ENCODE measurements at places on chromosomes 12 and 14. TPM values are rescaled to one million over a fixed set of nuclear protein-coding genes. Genes with fewer than 3 reads are reported as not detected.

Gene C12orf56
- total RNA-seq = not detected

Gene CLEC4A
- total RNA-seq = 1.2 TPM

Gene SYT10
- total RNA-seq = not detected

Gene SAMD4A
- total RNA-seq = 4.7 TPM

Gene TEP1
- 34.3 TPM for total RNA-seq

Gene ARMH4
- 0.43 TPM for total RNA-seq

DNA sequence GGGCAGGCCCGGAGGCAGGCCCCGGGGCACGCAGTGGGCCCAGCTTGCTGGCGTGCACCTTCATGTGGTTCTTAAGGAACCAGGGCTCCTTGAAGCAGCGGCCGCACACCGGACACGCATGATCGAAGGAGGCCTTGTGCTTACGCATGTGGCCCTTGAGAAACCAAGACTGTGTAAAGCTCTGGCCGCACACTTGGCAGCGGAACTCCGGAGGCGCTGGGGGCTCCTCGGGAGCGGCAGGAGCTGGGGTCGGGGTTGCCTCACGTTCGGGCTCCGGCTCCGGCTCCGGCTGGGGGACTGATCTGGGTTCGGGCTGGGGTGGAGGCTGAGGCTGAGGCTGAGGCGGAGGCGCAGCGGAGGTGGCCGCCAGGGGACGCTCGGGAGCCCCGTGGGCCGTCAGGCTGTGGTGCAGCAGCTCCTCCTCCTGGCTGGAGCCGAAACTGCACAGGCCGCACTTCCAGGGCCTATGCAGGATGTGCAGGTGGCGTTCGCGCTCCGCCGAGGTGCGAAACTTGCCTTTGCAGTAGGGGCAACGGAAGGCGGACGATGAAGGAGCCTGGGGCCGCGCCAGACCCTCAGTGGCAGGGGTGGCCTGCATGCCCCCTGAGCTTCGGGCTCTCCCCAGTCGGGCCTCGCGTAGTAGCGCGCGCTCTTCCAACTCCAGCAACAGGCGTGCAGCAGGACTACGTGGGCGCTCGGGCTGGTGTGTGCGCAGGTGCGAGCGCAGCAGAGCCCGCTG, 6.0 kb downstream of the ZNF219 start:
- H3K27me3 ChIP-seq = no peaks in the 10 kb centered on the region
- no peak overlapping the region for H3K4me3 ChIP-seq
- peaks cover 13% of the 10 kb centered on the region for H3K4me1 ChIP-seq
- H3K27ac ChIP-seq = no peak overlapping the region

GRCh38 chr14:95409477-95410272, 90.0 kb upstream of the CLMN start:
- H3K27ac ChIP-seq = no peak overlapping the region
- DNase-seq = no peak
- H3K36me3 ChIP-seq = peaks cover 2% of the 10 kb centered on the region
- no peak overlapping the region for H3K4me3 ChIP-seq
- no peaks in the 10 kb centered on the region for H3K27me3 ChIP-seq
- H3K4me1 ChIP-seq = no peaks in the 10 kb centered on the region

DNA sequence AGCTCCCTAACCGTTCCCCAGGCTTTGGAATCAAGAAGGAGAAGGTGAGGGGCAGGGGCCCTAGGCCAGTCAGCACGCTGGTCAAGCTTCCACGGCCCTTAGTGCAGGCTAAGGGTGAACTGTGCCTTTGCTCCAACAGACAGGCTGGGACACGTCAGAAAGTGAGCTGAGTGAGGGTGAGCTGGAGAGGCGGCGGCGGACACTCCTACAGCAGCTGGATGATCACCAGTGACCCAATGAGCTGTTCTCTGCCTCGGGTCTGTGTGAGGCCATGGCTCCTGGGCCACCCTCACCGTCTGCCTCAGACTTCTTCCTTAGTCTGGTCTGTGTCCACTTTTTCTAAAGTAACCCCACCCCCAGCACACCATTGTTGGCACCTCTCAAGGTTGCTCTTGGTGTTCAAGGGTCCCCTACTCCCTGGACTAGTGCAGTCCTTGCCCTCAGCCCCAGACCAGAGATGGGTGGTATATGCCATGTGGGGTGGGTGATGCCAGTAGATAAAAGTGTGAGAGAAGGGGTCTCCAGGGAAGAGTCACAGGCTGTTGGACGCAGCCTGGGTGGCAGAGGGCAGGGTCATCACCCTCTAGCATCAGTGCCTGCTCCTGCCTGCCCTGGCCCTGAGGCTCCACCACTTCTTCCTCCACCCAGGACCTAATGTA, 20.7 kb downstream of the PRPF40B start:
- no peak for DNase-seq
- H3K4me1 ChIP-seq = peaks cover 28% of the 10 kb centered on the region
- peak overlapping the region; percentile 71 for H3K27ac ChIP-seq
- H3K27me3 ChIP-seq = no peaks in the 10 kb centered on the region
- H3K36me3 ChIP-seq = peaks cover 13% of the 10 kb centered on the region
- no peak overlapping the region for H3K4me3 ChIP-seq

GRCh38 chr14:65255583-65256461, 153.5 kb upstream of the MAX start:
- H3K4me1 ChIP-seq = peaks cover 25% of the 10 kb centered on the region
- H3K4me3 ChIP-seq = no peak overlapping the region
- no peaks in the 10 kb centered on the region for H3K27me3 ChIP-seq
- no peak overlapping the region for H3K27ac ChIP-seq

- peaks cover 2% of the 10 kb centered on the region for H3K27me3 ChIP-seq
- H3K4me1 ChIP-seq = no peaks in the 10 kb centered on the region
- H3K4me3 ChIP-seq = no peak overlapping the region
Observed at GRCh38 chr12:63070709-63071108, 80.3 kb downstream of the AVPR1A start.

GRCh38 chr14:92750994-92751400, 2.6 kb upstream of the LGMN start:
- no peaks in the 10 kb centered on the region for H3K36me3 ChIP-seq
- H3K27ac ChIP-seq = no peak overlapping the region
- H3K27me3 ChIP-seq = peaks cover 4% of the 10 kb centered on the region
- peaks cover 35% of the 10 kb centered on the region for H3K4me1 ChIP-seq
- DNase-seq = no peak

GRCh38 chr12:76530516-76530915, 29.1 kb downstream of the OSBPL8 start:
- H3K4me1 ChIP-seq = peaks cover 40% of the 10 kb centered on the region
- no peak overlapping the region for H3K4me3 ChIP-seq
- H3K27me3 ChIP-seq = no peaks in the 10 kb centered on the region
- no peak for DNase-seq

- no peaks in the 10 kb centered on the region for H3K27me3 ChIP-seq
- H3K36me3 ChIP-seq = peaks cover 62% of the 10 kb centered on the region
- DNase-seq = no peak
- H3K4me1 ChIP-seq = peaks cover 25% of the 10 kb centered on the region
- H3K27ac ChIP-seq = no peak overlapping the region
- no peak overlapping the region for H3K4me3 ChIP-seq
Observed at GRCh38 chr14:22770481-22771187, 4.1 kb downstream of the OXA1L start.

DNA sequence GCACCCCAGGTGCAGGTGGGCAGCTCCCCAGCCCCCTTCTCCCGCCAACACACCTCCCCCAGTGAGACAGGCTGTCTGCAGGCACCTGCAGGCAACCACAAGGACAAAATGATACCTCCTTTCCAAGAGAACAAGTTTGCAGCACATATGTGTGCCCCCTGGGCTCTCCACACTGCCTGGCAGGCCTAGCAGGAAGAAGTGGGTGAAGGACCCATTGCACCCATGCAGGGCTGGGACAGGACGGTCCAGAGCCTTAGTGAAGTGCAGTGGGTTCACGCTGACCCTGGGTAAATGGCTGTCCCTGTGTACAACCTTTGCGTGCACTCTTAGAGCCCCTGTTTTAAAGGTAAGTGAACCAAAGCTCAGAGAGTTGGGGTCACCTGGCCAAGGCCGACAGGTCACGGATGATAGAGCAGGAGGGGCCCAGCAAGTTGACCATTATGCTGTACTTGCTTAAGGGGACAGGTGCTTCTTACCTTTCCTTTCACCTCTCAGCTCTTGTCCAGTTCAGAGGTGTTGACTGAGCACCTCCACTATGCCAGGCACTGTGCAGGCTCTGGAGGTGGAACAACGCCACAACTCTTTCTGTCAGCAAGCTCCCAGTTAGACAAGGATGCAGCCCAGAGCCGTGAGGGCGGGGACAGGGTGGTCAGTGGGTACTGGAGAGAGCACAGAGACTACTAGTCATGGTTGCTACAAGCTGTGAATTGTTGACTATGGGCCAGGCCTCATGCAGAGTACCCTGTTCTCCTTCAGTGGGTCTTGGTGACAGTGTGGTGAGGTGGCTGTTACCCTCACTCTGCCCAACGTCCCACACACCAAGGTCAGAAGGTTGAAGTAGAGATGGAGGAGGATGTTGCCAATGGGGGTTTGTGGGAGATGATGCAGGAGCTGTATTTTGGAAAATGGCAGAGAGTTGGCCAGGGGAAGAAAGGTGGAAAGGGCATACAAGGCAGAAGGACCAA, 125.9 kb downstream of the PAPOLA start:
- H3K4me3 ChIP-seq = no peak overlapping the region
- no peaks in the 10 kb centered on the region for H3K36me3 ChIP-seq
- H3K27ac ChIP-seq = no peak overlapping the region

- H3K27ac ChIP-seq = no peak overlapping the region
- peaks cover 84% of the 10 kb centered on the region for H3K27me3 ChIP-seq
- no peak overlapping the region for H3K4me3 ChIP-seq
- H3K4me1 ChIP-seq = peaks cover 3% of the 10 kb centered on the region
- no peak for DNase-seq
Observed at GRCh38 chr12:53941187-53941586, 2.6 kb downstream of the HOXC13 start.

- peaks cover 20% of the 10 kb centered on the region for H3K4me1 ChIP-seq
- no peak overlapping the region for H3K27ac ChIP-seq
- no peaks in the 10 kb centered on the region for H3K27me3 ChIP-seq
- no peak overlapping the region for H3K4me3 ChIP-seq
Observed at GRCh38 chr14:64910847-64911495, 3.3 kb upstream of the CHURC1 start.

DNA sequence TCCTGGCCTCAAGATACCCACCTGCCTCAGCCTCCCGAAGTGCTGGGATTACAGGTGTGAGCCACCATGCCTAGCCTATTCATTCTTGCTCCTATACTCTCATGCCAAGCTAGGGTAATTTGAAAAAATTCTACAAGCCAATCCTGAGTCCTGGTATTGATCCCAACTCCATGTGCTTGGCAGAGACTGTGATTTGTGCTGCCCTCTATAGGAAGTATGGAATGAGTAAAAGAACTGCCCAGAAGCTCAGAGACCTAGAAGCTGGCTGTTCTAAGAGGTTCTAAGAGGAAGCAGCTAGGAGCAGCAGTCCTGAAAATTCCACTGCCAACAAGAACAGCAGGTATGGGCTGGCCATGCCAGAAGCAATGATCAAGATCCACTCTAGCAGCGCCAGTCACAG, 402.5 kb downstream of the PCNX1 start:
- H3K27me3 ChIP-seq = peaks cover 7% of the 10 kb centered on the region
- H3K36me3 ChIP-seq = peaks cover 2% of the 10 kb centered on the region
- H3K4me1 ChIP-seq = no peaks in the 10 kb centered on the region
- no peak overlapping the region for H3K4me3 ChIP-seq
- DNase-seq = no peak

DNA sequence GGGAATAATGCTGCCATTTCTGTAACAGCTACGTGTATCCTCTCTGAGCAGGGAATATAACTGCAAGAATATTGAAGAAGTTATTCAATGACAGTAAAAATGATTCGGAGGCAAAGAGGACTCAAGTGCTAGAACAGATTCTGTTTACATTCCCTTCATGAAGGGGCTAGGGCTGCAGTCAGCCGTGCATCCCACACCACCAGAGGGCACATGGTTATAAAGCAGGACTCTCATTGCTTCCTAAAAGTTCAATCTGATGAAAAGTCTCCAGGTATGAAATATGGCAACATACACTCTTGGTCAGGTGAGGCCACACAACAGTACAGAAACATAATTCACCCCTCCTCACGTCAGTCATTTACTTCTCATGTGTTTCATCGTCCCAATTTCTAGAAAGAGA, 34.0 kb downstream of the TCHP start:
- DNase-seq = peak; percentile 68
- peak overlapping the region; percentile 5 for H3K27ac ChIP-seq

GRCh38 chr12:112447106-112447505, 28.4 kb downstream of the PTPN11 start:
- H3K4me3 ChIP-seq = no peak overlapping the region
- no peak overlapping the region for H3K27ac ChIP-seq
- DNase-seq = no peak
- peaks cover 22% of the 10 kb centered on the region for H3K36me3 ChIP-seq

- DNase-seq = peak; percentile 12
- H3K36me3 ChIP-seq = no peaks in the 10 kb centered on the region
- H3K4me1 ChIP-seq = peaks cover 12% of the 10 kb centered on the region
- no peak overlapping the region for H3K4me3 ChIP-seq
- no peak overlapping the region for H3K27ac ChIP-seq
Observed at GRCh38 chr12:32535288-32535999, 136.1 kb downstream of the FGD4 start.

DNA sequence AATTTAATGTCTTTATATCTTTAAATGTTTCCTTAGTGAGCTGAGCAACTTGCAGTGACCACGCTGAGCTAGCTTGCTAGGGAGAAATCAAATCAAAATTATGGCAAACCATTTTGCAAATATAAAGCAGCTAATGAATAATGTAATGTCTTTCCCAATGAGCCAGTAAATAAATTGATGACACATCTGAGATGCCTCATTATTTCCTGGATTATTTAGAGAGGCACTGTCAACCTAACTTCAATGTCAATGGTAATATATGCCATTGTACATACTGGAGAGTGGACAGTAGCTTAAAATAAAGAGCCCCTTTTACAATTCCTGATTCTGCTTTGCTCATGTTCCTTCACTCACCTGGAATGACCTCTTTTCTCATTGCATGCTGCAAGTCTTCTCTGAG, 182.6 kb downstream of the PHLDA1 start:
- no peak overlapping the region for H3K4me3 ChIP-seq
- no peak for DNase-seq
- no peaks in the 10 kb centered on the region for H3K36me3 ChIP-seq
- H3K4me1 ChIP-seq = no peaks in the 10 kb centered on the region
- H3K27me3 ChIP-seq = peaks cover 14% of the 10 kb centered on the region

DNA sequence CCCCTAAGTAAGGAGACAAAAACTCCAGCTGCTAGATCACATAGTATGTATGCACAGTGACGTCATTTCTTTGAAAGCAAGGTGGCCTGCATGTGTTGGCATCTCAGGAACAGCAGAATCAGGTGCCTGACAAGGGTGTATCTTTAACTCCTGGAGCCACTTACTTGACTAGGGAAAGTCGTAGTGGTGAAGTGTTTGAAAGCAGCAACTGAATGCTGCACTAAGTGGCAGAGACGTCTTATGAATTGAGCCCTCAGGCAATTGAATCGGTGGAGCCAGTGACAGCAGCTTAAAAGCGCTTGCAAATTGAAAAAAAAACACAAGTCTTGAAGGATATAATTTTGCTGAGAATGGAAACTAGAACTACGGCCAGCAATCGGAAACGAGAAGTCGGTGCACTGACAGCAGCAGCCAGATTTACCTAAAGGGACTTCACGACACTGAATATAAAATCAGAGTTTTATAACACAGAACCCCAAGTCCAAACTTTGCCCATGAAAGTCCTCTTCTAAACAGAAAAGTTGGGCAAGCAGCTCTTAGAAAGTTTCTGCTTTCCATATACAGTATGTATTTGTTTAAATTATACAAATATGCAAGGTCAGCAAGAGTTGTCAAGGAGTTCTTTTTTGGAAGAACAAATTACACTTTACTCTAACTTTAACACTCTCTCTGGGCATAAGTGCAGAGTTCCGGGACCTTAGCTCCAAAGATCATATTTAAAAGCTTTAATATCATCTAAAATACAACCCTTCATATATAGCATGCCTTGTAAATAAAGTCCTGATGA, 1.1 kb downstream of the IGF1 start:
- no peak overlapping the region for H3K27ac ChIP-seq
- H3K4me3 ChIP-seq = no peak overlapping the region
- H3K4me1 ChIP-seq = peaks cover 24% of the 10 kb centered on the region
- DNase-seq = peak; percentile 7
- H3K27me3 ChIP-seq = peaks cover 11% of the 10 kb centered on the region
